ENCODE measurements at places on chromosomes 2 and 18. TPM values are rescaled to one million over a fixed set of nuclear protein-coding genes. Genes with fewer than 3 reads are reported as not detected.

GRCh38 chr2:26064846-26065245 is 31.0 kb downstream of the RAB10 start:
- H3K27ac ChIP-seq, result no peak overlapping the region
- DNase-seq, result no peak
- H3K27me3 ChIP-seq, result no peaks in the 10 kb centered on the region
- peaks cover 19% of the 10 kb centered on the region for H3K4me1 ChIP-seq
- H3K4me3 ChIP-seq, result no peak overlapping the region

GRCh38 chr2:238331916-238332315 is 11.6 kb downstream of the TRAF3IP1 start:
- no peak overlapping the region for H3K4me3 ChIP-seq
- no peaks in the 10 kb centered on the region for H3K4me1 ChIP-seq

Gene STRADB
- 9.4 TPM for total RNA-seq

Gene CSRNP3
- total RNA-seq, result not detected

Gene ADRA2B
- total RNA-seq, result not detected

GRCh38 chr2:189234991-189235390 is 55.4 kb upstream of the COL5A2 start:
- no peak overlapping the region for H3K27ac ChIP-seq
- H3K4me1 ChIP-seq, result no peaks in the 10 kb centered on the region
- DNase-seq, result no peak
- H3K27me3 ChIP-seq, result no peaks in the 10 kb centered on the region

- no peaks in the 10 kb centered on the region for H3K27me3 ChIP-seq
- H3K27ac ChIP-seq, result no peak overlapping the region
- H3K36me3 ChIP-seq, result no peaks in the 10 kb centered on the region
These were observed 104.5 kb upstream of the CDH2 start for GRCh38 chr18:28281400-28281799.

- DNase-seq, result no peak
- H3K4me1 ChIP-seq, result peaks cover 16% of the 10 kb centered on the region
- H3K27me3 ChIP-seq, result no peaks in the 10 kb centered on the region
- H3K27ac ChIP-seq, result no peak overlapping the region
- H3K36me3 ChIP-seq, result peaks cover 6% of the 10 kb centered on the region
- peak overlapping the region; percentile 99 for H3K4me3 ChIP-seq
These were observed 819 bp upstream of the SERPINE2 start for GRCh38 chr2:224039770-224040440.

Gene CHN1
- total RNA-seq, result 35.8 TPM

DNA sequence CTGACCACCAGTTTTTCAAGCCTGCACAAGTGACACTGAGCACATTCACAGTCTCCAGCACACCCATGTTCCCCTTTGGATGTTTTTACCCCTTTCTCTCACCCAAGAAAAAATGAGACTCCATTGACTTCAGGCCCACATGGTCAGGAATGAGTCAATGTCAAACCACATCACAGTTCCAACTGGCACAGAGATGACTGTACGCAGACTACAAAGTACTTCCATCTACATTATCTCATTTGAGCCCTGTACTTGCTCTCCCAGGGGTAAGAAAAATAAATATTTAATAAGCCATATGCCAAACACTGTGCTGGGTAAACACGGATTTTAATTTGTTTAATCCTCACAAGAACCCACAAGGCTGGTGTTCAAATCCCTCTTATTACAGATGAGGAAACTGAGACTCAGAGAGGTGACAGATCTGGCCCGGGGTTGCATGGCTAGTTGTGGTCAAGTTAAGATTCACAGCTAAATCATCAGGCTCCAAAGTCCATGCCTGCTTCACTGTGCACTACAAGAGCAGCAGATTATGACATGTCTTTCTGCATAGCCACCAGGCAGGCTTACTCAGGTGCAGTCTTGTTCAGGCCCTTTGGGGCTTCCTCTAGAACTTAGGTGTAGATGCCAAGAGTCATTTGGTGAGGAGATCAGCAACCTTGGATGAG is 106.1 kb downstream of the TXNL1 start:
- H3K4me1 ChIP-seq, result no peaks in the 10 kb centered on the region
- H3K4me3 ChIP-seq, result no peak overlapping the region
- H3K27me3 ChIP-seq, result no peaks in the 10 kb centered on the region
- no peak for DNase-seq
- no peak overlapping the region for H3K27ac ChIP-seq

DNA sequence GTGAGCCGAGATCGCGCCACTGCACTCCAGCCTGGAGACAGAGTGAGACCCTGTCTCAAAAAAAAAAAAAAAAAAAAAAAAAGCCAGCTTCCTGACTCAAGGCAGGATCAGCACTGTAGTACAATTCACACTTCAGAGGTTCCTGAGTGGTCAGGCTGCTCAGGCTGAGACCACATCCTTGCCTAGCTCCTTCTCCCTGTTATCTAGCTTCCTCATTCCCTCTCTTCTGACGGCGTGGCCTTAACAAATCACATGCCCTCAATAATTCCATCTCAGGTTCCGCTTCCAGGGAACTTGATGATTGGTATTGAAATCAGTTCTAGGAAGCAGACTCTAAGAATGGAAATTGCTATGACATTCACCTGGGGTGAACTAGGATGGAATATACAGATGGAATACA is 29.8 kb upstream of the KDM3A start:
- H3K27ac ChIP-seq, result no peak overlapping the region
- no peaks in the 10 kb centered on the region for H3K36me3 ChIP-seq
- H3K4me1 ChIP-seq, result no peaks in the 10 kb centered on the region
- no peaks in the 10 kb centered on the region for H3K27me3 ChIP-seq
- no peak overlapping the region for H3K4me3 ChIP-seq
- DNase-seq, result no peak

DNA sequence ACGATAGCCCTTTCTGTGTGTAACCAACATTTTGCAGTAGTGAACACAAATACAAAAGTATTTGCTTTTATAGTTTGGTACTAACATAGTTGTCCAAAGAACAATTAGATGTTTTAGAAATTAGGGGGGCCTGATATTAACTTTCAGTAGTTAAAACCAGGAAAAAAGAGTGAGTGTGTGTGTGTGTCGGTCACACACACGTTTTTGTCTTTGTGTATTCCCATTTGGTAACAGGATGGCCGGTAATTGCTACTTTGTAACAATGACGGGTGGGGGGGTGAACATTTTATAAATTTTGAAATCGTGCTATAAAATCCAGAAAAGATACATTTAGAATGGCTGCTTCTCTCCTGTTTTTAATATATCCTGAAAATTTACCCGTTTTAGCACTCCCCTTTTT is 1.5 kb downstream of the PPIG start:
- H3K27me3 ChIP-seq, result no peaks in the 10 kb centered on the region
- 0 out of 2 replicates have a peak overlapping the region, but pooled peaks have one; percentile 6 for H3K27ac ChIP-seq
- peaks cover 14% of the 10 kb centered on the region for H3K36me3 ChIP-seq

DNA sequence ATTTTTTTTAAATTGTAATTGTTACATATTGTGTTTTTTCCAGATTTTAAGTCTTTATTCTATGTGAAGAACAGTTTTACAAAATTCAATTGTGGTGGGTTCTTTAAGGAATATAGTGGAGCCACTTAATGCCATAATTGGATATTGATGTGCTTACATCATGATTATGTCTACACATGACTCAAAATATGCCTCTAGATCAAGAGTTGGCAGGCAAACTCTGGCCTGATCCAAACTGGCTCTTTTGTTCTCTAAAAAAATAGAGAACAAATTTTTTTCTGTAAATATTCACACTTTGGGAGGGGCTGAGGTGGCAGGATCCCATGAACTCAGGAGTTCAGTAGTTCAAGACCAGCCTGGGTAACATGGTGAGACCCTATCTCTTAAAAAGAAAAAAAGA is 8.3 kb downstream of the EHBP1 start:
- H3K27ac ChIP-seq, result no peak overlapping the region
- no peak for DNase-seq
- no peaks in the 10 kb centered on the region for H3K27me3 ChIP-seq
- H3K4me3 ChIP-seq, result no peak overlapping the region
- no peaks in the 10 kb centered on the region for H3K4me1 ChIP-seq
- H3K36me3 ChIP-seq, result peaks cover 53% of the 10 kb centered on the region

DNA sequence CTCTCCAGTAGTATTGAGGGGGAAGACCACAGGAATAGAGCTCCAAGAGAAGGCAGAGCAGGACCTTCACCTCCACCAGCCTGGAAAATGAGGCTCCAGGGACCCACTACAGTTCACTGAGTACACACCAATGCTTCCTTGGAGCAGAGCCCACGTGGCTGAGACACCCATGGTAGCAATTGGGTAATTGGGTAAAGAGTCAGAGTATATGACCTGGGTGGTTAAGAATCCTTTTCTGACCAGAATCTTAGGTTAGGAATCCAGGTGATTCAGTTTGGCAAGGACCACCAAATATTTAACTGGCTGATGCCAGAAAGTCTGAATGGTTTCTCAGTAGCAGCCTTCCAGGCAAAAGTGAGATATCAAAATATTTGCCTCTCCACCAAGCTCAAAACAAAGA is 107.7 kb downstream of the MDH1 start:
- no peak overlapping the region for H3K27ac ChIP-seq
- no peaks in the 10 kb centered on the region for H3K36me3 ChIP-seq
- H3K4me3 ChIP-seq, result no peak overlapping the region
- H3K27me3 ChIP-seq, result no peaks in the 10 kb centered on the region
- no peak for DNase-seq

GRCh38 chr2:217993817-217994463 is 8.9 kb downstream of the TNS1 start:
- no peaks in the 10 kb centered on the region for H3K36me3 ChIP-seq
- H3K4me1 ChIP-seq, result peaks cover 56% of the 10 kb centered on the region
- no peak overlapping the region for H3K4me3 ChIP-seq
- DNase-seq, result peak; percentile 66

- peaks cover 59% of the 10 kb centered on the region for H3K36me3 ChIP-seq
- no peak overlapping the region for H3K27ac ChIP-seq
- peaks cover 15% of the 10 kb centered on the region for H3K4me1 ChIP-seq
- DNase-seq, result no peak
These were observed 1.1 kb downstream of the SLC4A1AP start for GRCh38 chr2:27664622-27665363.

- H3K36me3 ChIP-seq, result no peaks in the 10 kb centered on the region
- peak; percentile 20 for DNase-seq
- H3K27ac ChIP-seq, result peak overlapping the region; percentile 88
- no peak overlapping the region for H3K4me3 ChIP-seq
- H3K4me1 ChIP-seq, result peaks cover 71% of the 10 kb centered on the region
These were observed 113.2 kb downstream of the SH3RF3 start for GRCh38 chr2:109242210-109242653.

Gene COL3A1
- total RNA-seq, result 1,297 TPM

GRCh38 chr18:22546905-22547570 is 129.3 kb upstream of the CTAGE1 start:
- H3K4me3 ChIP-seq, result no peak overlapping the region
- H3K36me3 ChIP-seq, result no peaks in the 10 kb centered on the region
- H3K27me3 ChIP-seq, result no peaks in the 10 kb centered on the region
- DNase-seq, result no peak
- peaks cover 42% of the 10 kb centered on the region for H3K4me1 ChIP-seq
- peak overlapping the region; percentile 50 for H3K27ac ChIP-seq

DNA sequence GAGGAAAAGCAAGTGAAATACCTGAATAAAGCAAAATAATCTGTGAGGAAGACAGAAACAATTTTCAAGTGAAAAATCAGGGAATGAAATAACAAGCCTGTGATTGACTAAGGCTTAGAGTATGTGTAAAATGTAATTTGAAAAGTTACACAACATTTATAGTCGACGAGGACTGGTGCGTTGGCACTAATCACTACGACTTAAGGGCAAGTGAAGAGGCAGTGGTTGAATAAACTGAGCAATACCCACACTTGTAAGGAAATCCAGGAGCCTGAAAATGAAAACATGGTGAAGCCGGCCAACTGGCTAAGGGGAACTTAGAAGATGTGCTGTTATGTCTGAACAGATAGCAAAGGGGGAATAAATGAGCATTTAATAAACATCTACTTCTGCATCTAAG is 13.4 kb downstream of the DOK1 start:
- no peaks in the 10 kb centered on the region for H3K27me3 ChIP-seq
- H3K4me1 ChIP-seq, result peaks cover 22% of the 10 kb centered on the region
- H3K4me3 ChIP-seq, result no peak overlapping the region
- no peak for DNase-seq
- no peaks in the 10 kb centered on the region for H3K36me3 ChIP-seq
- peak overlapping the region; percentile 66 for H3K27ac ChIP-seq

Gene ATAD2B
- 13.5 TPM for total RNA-seq

Gene KIF1A
- not detected for total RNA-seq

Gene COPS7B
- total RNA-seq, result 24.9 TPM

DNA sequence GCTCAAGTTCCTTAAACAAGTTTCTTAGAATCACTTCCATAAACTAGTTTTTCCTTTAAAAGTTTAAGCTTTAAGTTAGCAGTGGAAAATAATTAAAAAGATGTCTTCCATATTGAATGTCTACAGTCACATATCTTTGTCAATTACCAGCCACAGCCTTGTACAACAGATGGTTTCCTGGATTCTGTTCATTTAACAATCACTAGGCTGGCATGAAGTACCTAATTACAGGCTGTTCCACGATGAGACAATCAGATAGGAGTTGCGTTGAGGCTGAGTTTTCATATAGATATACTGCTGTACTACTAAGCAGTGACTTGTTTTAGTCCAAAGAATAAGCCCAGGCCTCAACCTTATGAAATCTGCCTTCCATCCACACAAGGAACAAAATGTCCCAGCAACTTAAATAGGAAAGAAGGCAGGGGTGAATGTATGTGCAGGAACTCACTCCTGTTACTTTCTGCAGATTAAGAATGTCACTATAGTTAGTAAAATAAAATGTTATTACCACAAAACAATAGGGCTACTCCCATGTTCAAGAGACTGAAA is 131.0 kb downstream of the ZAP70 start:
- H3K27ac ChIP-seq, result no peak overlapping the region
- peaks cover 17% of the 10 kb centered on the region for H3K4me1 ChIP-seq
- no peaks in the 10 kb centered on the region for H3K27me3 ChIP-seq
- no peak for DNase-seq

DNA sequence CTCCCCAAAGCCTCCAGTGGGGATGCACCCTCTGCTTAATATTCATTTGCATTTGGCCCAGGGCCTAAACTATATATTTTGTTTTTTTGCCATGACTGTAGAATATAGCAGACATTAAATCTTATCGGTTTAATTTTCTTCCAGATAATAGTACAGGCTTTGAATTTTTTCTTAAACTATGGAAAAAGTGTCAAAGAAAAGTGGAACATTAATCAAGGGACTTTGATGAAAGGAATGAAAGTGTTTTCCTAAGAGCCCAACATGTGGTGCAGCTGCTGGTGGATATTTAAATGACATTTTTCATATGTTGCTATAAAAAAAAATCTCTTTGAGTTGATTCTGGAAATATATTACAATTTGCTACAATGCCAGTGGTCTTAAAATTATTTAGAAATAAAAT is 346.8 kb downstream of the CYP26B1 start:
- no peak overlapping the region for H3K27ac ChIP-seq
- H3K4me3 ChIP-seq, result no peak overlapping the region
- no peaks in the 10 kb centered on the region for H3K36me3 ChIP-seq
- DNase-seq, result no peak
- no peaks in the 10 kb centered on the region for H3K27me3 ChIP-seq
- H3K4me1 ChIP-seq, result peaks cover 17% of the 10 kb centered on the region

- H3K4me1 ChIP-seq, result peaks cover 49% of the 10 kb centered on the region
- no peak overlapping the region for H3K4me3 ChIP-seq
- no peaks in the 10 kb centered on the region for H3K27me3 ChIP-seq
- 0 out of 2 replicates have a peak, but pooled peaks cover 3% of the 10 kb centered on the region for H3K36me3 ChIP-seq
- no peak overlapping the region for H3K27ac ChIP-seq
- DNase-seq, result no peak
These were observed 62.6 kb upstream of the HS6ST1 start for GRCh38 chr2:128380961-128381938.

- no peak for DNase-seq
- H3K4me3 ChIP-seq, result no peak overlapping the region
- peaks cover 11% of the 10 kb centered on the region for H3K36me3 ChIP-seq
- H3K27me3 ChIP-seq, result no peaks in the 10 kb centered on the region
- H3K4me1 ChIP-seq, result no peaks in the 10 kb centered on the region
These were observed 9.4 kb downstream of the CHST10 start for GRCh38 chr2:100408104-100408503.

- DNase-seq, result peak; percentile 45
- H3K4me3 ChIP-seq, result no peak overlapping the region
- no peaks in the 10 kb centered on the region for H3K36me3 ChIP-seq
- no peak overlapping the region for H3K27ac ChIP-seq
These were observed 414.2 kb upstream of the CHAC2 start for GRCh38 chr2:53353135-53354114.

All from SJSA1 (cell line).